Activated T-helper 1 cell treated with anti-CD3 and anti-CD28 coated beads, Interleukin-2, amount 50 U/mL, for 16 hours (primary cell): ENCODE measurements at places on chromosomes 6 and 20.

DNA sequence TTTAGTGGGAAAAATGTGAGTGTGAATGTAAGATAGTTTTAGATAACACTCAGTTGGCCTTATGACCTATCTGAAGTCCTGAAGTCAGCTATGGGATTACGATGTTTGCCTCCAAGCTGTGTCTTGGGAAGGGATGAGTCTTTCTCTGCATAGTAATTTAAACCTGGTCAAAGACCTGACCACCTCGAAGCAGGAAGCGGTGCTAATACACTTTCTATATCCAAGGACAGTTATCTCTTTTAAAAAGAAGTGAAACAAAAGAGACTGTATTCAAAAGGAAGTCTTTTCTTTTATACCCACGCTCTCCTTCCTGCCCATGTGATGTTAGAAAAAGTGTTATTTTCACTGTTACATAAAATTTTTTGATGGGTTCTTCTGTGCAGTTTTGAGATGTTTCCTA is 94.9 kb downstream of the JARID2 start:
- DNase-seq = no peak

GRCh38 chr6:5250911-5251310 is 9.8 kb downstream of the LYRM4 start:
- no peak for DNase-seq

DNA sequence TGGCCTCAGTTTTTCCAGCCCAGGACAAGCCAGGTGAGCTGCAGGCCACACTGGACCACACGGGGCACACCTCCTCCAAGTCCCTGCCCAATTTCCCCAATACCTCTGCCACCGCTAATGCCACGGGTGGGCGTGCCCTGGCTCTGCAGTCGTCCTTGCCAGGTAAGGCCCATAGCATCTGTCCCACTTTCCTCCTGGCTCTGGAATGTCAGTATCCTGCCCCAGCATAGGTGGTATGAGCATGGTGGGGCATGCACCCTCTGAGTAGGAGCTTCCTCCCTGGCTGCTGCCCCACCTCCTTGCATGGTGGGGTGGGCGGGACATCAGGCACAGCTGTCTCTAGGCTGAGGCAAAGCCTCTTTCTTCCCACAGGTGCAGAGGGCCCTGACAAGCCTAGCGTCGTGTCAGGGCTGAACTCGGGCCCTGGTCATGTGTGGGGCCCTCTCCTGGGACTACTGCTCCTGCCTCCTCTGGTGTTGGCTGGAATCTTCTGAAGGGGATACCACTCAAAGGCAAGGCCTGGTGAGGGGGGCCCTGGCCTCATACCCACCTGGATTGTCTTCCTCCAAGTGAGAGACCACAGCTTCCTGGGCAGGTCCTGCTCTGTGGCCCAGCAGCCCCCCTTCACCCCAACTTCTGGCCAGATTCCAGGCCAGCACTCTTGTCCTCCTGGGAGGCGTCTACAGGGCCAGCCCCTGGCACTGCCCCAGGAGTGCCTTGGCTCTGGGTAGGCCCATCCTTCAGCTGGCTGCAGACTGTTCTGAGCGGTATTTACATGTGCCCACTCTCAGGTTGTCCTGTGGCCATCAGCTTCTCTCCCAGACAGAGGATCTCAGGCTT is 9.1 kb downstream of the PI16 start:
- no peak for DNase-seq

DNA sequence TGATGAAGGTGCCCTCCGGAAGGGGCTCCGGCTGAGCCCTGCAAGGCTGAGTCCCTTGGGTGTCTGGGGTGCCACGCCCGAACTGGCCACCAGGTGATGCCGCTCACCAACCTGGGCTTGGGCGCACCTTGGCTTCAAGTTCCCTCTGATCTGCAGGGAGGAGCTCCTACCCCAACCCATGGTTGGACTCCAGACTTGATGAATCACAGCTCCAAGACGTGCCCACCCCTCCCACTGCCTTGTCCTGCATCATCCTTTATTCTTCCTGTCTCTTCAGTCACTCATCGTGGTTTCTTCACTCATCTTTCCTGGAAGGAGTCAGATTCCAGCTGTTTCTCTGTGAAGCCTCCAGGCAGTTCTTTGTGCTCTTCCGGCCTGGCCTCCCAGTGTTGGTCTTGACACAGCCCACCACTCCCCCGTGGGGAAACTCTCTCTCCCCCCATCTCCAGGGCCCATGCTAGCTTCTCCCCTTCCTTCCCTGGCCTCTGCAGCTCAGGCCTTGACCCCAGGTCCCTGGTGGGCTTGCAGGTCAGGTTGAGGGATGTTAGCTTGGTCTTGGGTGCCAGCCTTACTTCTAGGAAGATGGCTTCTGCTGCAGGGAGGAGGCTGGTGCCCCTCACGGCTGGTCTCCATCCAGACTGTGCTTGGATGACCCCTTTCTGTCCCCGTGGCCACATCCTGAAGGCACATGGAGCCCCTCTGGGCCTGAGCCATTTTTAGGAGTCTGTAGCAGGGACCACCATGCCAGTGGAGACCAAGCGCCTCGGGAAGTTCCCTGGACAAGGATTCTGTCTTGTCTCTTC is 2.6 kb upstream of the ZBP1 start:
- peak; percentile 52 for DNase-seq

GRCh38 chr6:67265996-67266921 is 1368.8 kb upstream of the ADGRB3 start:
- no peak for DNase-seq

- DNase-seq = no peak
These were observed 59.4 kb downstream of the GFOD1 start for GRCh38 chr6:13427801-13428582.

DNA sequence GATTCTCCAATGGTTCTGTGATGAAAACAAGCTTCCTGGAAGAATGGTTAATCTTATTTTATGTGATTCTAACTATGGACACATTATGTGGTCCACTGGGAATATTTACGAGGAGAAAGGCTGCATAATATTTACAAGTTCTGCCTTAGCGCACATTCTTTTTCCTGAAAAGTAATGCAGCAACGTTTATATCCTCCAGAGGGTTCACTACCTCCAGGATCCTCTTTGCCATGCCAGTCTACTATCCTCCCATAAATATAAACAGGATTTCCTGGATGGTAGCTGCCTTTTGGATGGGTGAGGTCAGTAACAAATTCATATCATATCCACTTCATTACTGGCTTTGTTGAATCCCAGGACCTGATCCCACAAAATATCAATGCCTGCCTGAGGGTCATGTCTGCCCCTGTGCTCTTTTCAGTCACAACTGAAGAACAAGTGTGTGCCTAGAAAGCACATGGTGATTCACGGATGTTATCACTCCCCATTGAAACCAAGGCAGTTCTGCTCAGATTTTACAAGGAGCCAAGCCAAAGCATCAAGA is 30.4 kb downstream of the ADGRF5 start:
- DNase-seq = no peak

DNA sequence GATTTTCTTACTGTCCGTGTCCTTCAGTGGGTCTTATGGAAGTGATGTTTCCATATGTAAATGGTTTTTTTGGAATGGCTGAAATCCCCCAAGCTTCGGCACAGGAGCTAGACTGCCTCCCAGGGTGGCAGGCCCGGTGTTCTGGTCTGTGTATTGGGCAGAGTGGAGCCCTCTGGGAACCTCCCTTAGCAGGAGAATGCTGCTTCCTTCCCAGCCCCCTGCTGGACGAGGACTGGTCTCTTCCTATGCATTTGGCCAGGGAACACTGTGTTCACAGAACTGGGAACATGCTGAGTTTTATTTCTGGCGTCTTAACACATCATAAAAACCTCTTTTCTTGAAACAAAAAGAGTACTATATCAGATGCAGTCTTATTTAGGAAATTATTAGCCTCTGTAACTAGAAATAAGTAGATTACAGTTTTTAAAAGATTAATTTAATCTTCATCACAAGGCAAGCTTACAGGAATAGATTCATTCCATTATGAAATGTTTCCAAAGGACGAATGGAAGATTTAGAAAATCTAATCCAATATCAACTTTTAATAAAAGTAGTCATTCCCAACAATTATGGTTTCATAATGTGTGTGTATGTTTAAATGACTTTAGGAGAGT is 56.6 kb downstream of the SYTL3 start:
- DNase-seq = no peak

GRCh38 chr6:28634411-28634760 is 108.7 kb downstream of the GPX5 start:
- no peak for DNase-seq

GRCh38 chr20:20712004-20712473 is 405 bp downstream of the RALGAPA2 start:
- peak; percentile 2 for DNase-seq

- DNase-seq = no peak
These were observed 95.8 kb downstream of the PERP start for GRCh38 chr6:138011413-138011812.

- no peak for DNase-seq
These were observed 130.5 kb downstream of the MYB start for GRCh38 chr6:135311446-135312200.

- no peak for DNase-seq
These were observed 28.1 kb downstream of the HM13 start for GRCh38 chr20:31542201-31542842.

DNA sequence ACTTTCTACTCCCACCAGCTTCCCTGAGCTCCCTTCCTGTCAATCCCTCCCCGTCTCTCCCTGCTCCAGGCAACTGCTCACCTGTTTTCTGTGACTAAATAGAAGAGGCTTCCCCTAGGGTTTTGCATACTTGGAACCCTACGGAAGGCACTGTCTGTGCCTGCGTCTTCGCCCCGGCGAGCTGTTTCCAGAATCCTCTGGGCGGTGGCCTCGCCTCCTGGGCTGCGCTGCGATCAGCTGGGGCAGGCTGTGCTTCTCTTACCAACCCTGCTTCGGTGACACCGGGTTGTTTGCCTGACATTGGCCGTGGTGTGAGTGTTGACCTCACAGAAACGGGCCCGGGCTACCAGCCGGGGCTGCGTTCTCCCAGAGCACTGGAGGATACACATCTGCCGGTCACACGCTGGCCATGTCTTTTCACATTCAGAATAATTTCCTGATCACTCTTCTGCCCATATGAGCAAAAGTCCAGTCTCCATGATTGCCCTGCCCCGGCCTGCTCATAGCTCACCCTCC is 29.4 kb upstream of the CCR6 start:
- DNase-seq = no peak

DNA sequence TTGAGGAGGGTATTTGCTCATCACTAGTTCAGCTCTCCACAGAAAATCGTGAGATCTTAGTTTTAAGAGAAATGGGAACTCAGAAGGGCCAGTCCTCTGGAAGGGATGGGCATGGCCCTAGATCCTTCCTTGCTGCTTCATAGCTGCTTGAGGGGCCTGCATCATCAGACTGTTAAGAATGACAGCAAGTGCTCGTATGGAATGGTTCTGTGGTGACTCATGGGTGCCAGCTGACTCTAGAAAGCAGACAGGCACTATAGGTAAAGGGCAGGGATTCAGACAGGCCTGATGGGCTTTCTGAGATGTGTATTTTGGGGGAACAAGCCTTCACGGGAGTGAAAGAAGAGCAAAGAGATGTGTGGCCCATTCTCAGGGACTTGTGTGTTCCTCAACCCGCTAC is 90.8 kb downstream of the MYLK4 start:
- no peak for DNase-seq

DNA sequence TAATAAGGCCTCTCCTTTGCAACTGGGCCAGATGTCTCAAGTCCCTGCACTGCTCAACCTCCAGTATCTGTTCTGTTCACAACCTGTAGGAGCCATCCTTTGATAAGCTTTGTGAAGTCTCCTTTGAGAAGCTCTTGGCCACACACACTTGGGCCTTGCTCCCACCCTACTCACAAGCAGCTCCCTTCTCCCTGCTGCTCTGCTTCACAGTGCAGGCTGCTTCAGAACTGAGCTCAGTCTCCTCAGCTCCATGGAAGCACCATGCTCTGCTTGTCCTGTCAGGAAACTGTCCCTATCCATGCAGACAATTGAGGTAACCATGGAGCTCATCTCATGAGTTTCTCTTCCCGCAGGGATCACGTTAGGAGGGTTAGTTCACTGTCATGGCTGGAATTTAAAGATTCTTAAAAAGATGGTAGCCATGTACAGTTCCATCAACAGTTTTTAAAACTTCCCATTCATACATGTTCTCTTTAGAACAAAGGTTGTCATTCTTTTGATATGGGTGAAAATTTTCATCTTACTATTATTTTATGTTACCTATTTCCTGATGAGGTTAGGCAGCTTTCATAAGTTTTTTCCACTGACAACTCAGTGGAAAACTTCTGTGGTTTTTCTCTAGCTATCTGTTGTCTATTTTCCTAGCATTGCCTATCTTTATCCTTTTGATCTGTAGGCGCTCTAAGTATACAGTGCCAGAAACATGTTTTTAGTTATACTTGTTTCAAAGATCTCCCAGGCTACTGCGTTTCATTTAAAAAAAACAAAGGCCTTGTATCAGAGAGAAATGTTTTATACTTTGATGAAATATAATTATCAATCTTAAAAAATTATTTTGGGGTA is 62.6 kb downstream of the AK9 start:
- no peak for DNase-seq

- peak; percentile 17 for DNase-seq
These were observed 1.0 kb downstream of the TSHZ2 start for GRCh38 chr20:52972965-52973819.

- DNase-seq = no peak
These were observed 242.4 kb downstream of the ALDH8A1 start for GRCh38 chr6:134707342-134708031.

GRCh38 chr20:36093025-36093803 is 61.3 kb upstream of the EPB41L1 start:
- DNase-seq = peak; percentile 11

- DNase-seq = no peak
These were observed 82.5 kb downstream of the PREX1 start for GRCh38 chr20:48745330-48745729.

GRCh38 chr6:155256122-155256795 is 7.6 kb upstream of the CLDN20 start:
- DNase-seq = no peak

- DNase-seq = no peak
These were observed 125.4 kb downstream of the HIVEP1 start for GRCh38 chr6:12137480-12137879.

- DNase-seq = no peak
These were observed 28.8 kb upstream of the TLDC2 start for GRCh38 chr20:36847009-36847709.

DNA sequence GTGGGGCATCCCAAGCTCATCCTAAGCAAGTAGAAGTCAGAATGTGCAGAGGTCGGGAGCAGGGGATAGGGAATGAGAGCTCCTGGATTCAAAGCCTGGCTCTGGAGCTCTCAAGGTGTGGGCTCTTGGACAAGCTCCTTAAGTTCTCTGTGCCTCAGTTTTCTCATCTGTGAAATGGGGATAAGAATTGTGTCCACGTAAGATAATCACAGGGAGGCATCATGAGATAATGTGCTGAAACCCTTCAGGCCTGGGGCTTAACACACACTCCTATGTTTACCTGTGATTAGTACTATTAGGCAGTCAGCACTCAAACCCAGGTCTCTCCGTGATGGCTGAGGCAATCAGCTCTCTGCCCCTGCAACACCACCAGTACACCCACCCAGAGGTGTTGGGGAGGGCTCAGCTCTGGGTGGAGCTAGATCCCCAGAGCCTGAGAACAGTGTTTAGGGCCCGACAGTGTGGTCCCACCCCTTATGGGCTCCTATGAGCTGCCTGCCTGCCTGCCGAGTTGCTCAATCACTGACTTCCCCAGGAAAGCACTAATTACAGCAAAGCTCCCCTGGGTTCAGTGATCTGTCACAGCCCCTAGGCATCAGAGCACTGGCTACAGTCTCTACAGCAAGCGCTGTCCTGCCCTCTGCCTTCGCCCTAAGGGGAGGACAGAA is 6.3 kb upstream of the SIRPA start:
- no peak for DNase-seq
